ENCODE measurements at places on chromosomes 12 and 14. TPM values are rescaled to one million over a fixed set of nuclear protein-coding genes. Genes with fewer than 3 reads are reported as not detected.

The KERA gene
- polyA plus RNA-seq = not detected

The ADCY4 gene
- 0.08 TPM for polyA plus RNA-seq

The TAS2R19 gene
- polyA plus RNA-seq = 0.47 TPM

The OTX2 gene
- polyA plus RNA-seq = not detected

The C12orf54 gene
- polyA plus RNA-seq = not detected

The ITPR2 gene
- 2.3 TPM for polyA plus RNA-seq

The CCDC196 gene
- polyA plus RNA-seq = not detected

The TMCC3 gene
- polyA plus RNA-seq = 0.42 TPM

The B3GNT4 gene
- 0.81 TPM for polyA plus RNA-seq

The FRMD6 gene
- polyA plus RNA-seq = 169 TPM

The TMEM119 gene
- polyA plus RNA-seq = 25.7 TPM

The PRPF40B gene
- 24.3 TPM for polyA plus RNA-seq

The LIN7A gene
- polyA plus RNA-seq = not detected

The CCDC197 gene
- not detected for polyA plus RNA-seq

The NELL2 gene
- 0.28 TPM for polyA plus RNA-seq

The PDE3A gene
- polyA plus RNA-seq = 0.67 TPM

The APOLD1 gene
- 1.7 TPM for polyA plus RNA-seq

The KRT80 gene
- polyA plus RNA-seq = 14.9 TPM

All from SK-N-SH (cell line).